HCEC 1CT (cell line): ENCODE measurements at places on chromosomes 7 and 10.

DNA sequence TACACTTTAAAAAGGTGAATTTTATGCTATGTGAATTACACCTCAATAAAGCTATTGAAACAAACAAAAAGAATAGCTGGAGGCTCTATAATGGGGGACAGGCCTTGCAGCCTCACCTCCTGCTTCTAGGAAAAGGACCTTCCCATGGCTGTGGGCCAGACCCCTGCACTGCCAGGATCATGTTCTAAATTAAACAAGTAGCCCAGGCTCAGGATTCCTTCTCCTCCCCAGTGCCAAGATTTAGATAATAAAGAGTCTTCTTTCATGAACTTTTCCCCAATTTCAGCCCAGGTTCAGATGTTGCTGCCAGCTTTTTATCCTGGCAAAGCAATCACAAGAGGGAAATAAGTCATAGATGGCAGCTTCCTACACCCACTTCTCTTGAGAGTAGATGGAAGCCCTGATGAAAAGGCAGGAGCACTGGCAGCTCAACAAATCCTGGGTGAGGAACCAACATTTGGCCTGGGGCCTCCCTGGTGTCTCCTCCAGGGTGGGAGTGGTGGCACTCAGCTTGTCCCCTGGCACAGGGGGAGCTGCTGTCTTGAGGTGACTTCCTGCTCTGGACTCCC is 22.2 kb upstream of the CAMK2B start:
- no peak for DNase-seq

DNA sequence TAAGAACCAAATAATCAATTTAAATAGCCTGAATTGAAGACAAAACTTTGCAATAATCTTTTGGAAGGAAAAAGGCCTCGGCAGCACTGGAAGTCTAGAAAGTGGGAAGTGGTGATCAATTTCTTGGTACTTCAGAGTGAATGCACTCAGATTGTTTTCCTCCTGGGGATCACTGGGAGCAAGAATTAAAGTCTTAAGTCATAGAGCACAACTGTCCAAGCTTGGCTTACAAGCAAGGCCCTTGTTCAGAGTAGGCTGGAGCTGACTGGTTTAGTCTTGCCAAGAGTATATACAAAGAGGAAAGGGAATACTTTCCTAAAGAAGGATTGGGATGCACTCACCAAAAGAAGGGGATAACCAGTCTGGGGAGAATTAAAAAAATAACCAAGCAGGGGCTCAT is 637.1 kb downstream of the CCSER2 start:
- no peak for DNase-seq

DNA sequence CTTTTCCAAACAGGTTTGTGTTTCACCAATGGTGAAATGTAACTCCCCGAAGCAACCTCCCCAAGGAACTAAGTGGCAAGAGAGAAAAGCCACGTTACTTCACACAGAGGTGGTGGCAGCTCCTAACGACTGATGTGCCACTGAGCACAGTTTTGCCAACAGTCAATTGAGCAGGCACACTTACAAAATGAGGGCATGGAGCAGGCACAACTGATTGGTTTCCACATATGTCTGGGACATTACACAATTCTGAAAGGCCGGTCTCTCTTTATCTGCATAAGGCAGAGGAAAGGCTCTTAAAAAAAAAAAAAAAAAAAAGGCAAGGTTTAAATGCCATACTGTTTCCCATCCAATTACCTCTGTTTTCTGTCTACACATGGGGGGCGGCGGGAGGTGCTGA is 86.7 kb downstream of the GFRA1 start:
- DNase-seq = no peak

- peak; percentile 43 for DNase-seq
These were observed 645 bp downstream of the SLC26A4 start for GRCh38 chr7:107661081-107661864.

- DNase-seq = no peak
These were observed 846 bp upstream of the CALML5 start for GRCh38 chr10:5500162-5500670.

DNA sequence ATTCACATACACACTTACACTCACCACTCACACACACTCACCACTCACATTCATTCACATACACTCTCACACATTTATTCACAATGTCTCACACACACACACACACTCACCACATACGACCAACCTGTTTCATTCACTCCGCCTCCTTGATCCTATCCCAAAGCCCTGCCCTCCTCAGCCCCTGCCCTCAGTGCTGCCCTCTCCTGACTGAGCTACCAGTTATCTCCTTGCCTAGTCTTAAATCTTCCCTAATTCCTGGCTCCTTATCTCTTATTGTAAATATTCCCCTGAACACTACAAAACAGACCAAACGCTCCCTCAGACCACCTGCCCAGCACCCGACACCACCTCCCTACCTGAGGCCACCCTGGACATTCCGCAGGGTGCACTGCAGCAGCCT is 26.1 kb upstream of the C10orf120 start:
- DNase-seq = no peak

DNA sequence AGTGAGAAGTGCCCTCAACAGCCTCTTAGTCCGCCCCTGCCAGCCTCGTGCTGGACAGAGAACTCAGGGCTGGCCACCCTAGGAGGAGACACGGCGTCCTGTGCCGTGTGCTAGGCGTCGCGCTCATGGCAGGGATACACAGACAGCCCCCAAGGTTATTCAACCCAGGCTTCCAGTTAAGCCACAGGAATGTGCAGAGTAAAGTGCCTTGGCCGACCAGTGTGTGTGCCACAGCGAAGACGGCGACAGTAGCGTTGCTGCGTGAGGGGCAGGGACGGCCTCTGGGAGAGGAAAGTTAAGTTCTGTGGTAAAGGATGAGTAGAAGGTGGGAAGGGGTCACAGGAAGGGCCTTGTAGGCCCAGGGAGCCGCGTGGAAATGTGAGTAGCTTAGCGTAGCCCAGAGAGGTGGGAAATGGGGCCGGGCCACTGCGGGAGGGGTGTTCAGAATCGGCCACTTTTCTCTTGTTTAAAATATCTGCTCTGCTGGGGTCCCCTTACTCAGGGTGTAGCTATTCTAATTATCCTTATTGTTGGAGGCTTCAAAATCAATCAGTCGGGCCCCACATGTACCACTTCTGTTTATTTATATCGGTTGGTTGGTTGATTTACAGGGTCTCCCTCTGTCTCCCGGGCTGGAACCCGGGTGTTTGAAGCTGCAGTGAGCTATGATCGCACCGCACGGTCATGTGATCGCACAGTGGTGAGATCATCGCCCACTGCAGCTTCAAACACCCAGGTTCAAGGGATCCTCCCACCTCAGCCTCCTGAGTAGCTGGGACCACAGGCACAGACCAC is 24.5 kb downstream of the TMEM120A start:
- DNase-seq = no peak

GRCh38 chr7:51927738-51928137 is 611.1 kb upstream of the COBL start:
- DNase-seq = no peak

DNA sequence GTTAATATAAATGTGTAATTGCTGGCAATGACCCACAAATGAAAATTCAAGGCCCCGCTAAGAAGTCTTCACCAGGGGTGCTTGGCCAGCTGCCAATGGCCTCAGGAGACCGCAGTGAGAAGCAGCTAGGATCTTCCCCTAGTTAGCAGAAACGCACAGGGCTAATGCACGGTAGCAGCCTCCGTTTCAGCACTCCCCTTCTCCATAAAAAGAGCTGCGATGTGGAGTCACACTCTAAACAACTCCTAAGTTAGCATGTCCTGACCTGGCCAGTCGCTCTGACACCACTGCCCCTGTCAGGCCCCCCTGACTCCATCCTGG is 139.0 kb downstream of the SEPTIN14 start:
- DNase-seq = no peak

GRCh38 chr7:150398965-150399320 is 19.8 kb downstream of the ZNF775 start:
- no peak for DNase-seq

GRCh38 chr10:31820778-31821369 is 107.8 kb downstream of the ARHGAP12 start:
- no peak for DNase-seq

DNA sequence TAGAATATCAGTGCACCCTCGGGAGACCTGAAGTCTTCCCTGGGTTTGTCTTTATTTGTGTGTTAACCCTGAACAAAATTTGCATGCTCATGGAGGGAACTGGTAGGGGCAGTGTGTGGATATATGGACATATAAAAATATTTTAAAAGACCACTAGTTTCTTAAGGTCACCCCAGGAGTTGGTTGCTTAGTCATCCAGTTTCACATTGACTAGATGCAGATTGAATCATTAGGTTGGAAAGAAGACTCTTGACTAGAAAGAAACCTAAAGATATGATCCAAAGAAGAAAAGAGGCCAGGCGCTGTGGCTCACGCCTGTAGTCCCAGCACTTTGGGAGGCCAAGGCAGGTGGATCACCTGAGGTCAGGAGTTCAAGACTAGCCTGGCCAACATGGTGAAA is 137.1 kb downstream of the KAT6B start:
- no peak for DNase-seq

DNA sequence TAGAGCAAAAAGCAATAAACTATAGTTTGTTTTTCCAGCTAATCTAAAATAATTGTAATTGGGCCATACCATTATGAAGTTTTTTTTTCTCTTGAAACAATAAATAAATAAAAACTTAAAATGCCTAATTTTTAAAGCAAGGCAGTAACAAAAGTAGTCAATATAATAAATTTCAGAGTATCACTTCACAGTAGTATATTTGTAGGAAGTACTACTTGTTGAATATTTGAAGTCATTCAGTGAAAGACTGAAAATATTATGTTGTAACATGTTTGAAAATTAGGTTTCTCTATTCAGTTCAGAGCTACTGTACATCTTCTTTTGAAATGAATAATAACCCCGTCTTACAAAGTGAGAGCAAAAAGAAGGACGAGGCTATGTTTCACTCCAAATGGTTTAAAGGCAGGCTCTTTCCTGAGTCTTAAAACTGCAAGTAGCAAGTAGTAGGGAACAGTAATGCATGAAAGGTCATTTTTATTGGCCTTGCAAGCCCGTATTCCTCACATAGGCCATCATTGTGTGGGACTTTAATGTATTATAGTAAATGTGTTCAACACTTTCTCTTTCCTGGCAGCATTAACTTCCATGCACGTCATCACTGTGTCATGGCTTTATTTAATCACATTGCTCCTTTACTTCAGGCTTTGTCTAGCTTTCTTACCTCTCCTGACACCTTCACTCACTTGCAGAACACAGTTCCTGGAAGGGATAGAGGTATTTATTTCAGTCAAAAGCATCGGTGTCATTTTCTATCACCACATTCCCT is 141.4 kb downstream of the VTI1A start:
- no peak for DNase-seq

- DNase-seq = no peak
These were observed 122.6 kb downstream of the FAM107B start for GRCh38 chr10:14652067-14652466.

- peak; percentile 2 for DNase-seq
These were observed 32.0 kb downstream of the VCL start for GRCh38 chr10:74029943-74030342.

GRCh38 chr7:94578614-94579013 is 69.0 kb downstream of the CASD1 start:
- peak; percentile 9 for DNase-seq

GRCh38 chr10:74910976-74911350 is 84.6 kb downstream of the KAT6B start:
- peak; percentile 71 for DNase-seq

DNA sequence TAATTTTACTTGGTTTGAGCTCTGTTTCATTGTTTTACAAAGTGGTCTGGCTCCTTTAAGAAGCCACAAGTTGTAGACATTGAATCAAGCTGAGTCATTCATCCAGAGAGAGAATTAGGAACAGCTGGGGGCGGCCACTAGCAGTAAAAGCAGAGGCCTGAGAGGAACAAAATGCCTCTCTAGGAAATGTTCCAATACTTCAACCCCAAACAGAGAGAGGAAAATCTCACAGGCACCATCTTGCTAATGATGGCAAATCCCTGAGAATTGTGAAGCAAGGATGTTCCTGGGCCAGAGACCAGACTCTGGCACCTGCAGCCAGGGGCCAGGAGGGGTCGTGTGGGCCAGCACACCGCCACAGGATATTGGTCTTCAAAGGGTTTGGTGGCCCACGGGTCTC is 26.5 kb upstream of the TRIL start:
- DNase-seq = peak; percentile 85

- no peak for DNase-seq
These were observed 2.5 kb downstream of the EIF3B start for GRCh38 chr7:2357165-2357564.

DNA sequence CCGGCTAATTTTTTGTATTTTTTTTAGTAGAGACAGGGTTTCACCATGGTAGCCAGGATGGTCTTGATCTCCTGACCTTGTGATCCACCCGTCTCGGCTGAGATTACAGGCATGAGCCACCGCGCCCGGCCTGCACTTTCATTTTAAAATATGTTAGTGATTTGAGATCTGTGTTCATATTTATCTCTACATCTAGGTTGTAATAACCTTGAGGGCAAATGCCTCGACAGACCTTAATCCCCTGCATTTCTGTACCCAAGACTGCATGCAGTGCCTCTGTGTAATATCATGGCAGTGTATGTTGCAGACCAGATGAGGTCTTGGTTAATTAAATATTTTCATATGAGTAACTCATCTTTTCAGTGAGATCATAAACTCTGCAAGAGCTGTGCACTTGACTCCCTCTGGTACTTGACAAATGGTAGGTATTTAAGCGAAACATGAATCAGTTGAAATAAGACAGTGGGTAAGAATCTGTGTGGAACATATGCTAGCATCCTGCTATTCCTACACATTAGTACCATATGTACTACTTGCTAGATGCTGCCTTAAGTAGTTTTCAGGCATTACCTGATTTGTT is 673.9 kb upstream of the ANKRD30A start:
- no peak for DNase-seq

DNA sequence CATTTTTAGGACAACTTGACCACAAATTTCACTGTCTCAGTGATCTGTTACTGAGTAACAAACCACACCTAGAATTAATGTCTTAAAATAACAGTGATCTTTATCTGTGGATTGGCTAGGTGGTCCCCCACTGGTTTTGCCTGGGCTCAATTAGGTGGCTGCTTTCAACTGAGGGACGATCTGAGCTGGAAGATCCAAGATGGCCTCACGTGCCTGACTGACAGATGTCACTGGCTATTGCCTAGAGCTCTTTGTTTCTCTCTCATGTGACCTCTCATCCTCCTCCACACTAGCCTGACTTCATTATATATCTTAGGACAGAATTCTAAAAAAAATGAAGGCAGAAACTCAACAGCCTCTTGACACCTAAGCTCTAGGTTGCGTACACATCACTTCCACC is 59.7 kb downstream of the HACD1 start:
- DNase-seq = no peak
